Kidney capillary endothelial cell (primary cell): ENCODE measurements at places on chromosomes 7 and 10.

- no peak for DNase-seq
These were observed 179.5 kb upstream of the PHF14 start for GRCh38 chr7:10793995-10794775.

DNA sequence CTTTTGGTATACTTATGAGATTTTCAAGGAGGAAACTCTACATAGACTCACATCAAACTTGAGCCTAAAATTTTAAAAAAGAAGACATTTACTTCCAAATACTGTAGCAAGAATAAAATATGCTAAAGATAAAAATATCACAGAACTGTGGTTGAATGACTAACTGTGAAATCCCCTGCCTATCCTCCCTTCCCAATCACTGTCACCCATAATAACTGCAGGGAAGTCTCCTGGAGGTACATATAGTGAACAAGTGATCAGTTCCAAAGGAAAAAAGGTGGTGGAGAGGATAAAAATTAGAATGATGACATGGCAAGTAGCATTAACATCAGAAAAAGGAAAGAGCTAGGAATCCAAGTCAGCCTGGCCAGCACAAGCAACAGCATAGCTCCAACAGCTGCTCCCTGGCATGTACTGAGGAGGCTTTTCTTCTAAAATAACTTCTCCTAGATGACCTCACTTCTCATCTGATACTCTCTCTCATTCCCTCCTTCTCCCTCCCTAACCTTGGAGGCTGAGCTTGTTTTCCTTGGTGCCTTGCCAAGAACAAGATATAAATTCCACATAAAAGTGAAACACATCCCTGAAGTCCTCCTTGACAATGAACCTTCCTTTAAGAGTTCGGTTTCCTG lies 124.0 kb downstream of the IQUB start:
- no peak for DNase-seq

DNA sequence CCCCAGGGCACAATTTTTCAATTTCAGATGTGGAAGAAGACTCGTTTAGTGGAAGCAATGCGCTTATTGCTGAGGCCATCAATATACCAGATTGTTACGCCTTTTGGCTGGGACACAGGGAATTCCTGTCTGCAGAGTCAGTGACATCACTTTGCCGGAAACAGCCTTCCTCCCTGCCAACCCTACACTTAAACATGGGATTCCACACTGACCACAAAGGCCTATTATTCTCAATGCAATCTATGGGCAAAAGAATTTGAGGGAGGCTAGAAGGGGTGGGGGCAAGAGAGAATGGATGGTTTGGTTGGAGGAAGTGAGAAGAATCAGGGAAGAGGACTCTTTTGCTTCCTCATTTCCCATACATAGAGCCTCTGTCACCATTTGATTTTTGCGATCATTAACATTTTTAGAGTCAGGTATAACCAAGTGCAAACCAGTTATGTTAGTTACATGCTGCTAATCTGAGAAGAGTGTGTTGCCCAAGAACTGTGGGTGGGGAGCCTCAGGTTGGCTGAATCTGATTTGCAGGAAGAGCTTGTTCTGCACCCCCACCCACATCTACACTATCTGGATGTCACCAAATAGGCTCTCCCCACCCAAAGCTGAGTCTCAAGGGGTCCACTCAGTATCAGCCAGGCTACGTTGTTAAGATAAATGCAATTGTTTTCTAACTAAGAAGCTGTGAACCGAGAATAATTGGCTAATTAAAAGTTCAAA lies 58.2 kb downstream of the ENTPD1 start:
- peak; percentile 89 for DNase-seq

- DNase-seq, result no peak
These were observed 35.1 kb downstream of the MAD1L1 start for GRCh38 chr7:2197436-2198155.

GRCh38 chr10:108689891-108690290 lies 1233.4 kb downstream of the XPNPEP1 start:
- no peak for DNase-seq

DNA sequence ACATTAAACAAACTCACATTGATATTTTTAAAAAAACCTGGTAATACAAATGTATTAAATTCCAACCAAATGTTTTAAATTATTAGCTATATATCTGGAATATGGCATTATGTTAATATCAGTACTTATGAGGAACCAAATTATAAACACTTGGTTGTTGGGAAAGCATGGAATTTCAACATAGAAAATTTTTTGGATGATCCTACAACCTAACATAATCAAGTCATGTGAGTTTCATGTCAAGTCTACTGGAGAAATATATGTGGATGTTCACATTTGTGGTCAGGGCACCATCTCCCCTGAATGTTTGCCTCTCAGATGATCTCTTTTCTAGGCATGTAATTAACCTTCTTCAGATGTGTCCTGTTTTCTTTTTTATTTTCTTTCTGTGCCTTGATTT lies 5.2 kb upstream of the POT1 start:
- no peak for DNase-seq

DNA sequence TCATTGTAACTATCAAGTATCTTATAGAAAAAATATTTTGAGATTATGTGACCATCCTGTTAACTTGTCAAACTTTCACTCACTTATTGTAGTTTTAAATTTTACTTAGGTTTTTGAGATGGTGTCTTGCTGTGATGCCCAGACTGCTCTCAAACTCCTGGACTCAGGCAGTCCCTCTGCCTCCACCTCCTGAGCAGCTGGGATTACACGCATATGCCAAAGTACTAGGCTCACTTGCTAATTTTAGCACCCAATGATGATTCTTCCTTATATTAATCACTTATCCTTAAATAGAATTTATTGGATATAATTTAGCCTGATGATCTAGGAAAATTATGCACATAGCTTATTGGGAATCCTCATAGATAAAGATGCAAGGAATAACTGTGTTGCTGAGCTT lies 104.9 kb downstream of the BTRC start:
- DNase-seq, result no peak

- no peak for DNase-seq
These were observed 76.7 kb downstream of the SKAP2 start for GRCh38 chr7:26787701-26788100.

DNA sequence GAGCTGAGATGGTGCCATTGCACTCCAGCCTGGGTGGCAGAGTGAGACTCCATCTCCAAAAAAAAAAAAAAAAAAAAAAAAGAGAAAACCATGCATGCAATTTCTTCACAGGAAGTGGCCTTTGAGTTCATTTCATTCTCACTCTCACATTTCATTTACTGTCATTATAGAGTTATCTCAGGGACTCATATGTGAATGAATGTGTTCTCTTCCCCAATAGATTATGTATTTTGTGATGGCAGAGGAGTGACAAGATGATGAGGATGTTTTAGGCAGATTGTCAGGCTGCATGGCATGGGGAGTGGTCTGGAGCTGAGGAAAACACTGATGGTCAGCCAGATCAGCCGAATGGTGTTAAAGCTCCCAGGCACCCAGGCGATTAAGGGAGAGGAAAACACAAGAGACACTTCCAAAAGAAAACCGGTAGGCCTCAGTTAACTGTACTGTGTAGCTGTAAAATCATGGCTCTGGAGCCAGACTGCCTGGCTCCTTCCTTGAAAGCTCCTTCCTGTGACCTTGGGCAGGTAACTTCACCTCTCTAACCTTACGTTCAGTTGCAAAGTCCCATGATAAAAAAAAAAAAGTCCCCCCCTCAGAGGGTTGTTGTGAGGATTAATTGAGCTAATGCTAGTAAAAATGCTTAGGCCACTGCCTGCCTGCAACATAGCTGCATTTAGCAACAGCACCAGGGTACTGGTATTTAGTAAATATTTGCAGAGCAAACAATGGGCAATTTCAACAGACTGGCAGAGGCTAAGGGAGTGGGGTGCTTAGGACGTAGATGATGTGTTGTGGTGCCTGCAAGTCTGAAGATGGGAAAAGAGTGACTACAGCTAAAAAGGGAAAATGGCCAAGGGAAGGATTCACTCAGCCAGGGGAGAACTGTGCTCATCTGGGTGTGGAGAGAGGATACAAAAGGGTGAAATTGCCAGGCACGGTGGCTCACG lies 6.9 kb downstream of the FRAT2 start:
- no peak for DNase-seq

DNA sequence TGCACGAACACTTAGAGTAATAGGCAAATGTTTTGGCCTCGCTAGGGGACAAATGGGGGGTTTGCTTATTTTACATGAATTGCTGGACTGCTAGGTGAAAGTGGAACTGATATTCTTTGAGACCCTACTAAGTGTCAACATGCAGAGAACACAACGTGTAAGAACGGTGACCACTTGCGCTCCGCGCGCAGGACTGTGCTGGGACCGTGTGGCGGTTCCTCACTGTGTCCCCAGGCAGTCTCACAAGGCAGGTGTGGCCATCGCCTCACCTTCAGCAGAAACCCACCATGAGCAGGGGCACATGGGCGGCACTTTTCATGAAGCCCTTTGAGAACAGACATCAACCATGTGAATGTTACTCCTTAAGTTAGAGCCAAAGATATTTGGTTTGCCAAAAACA lies 27.2 kb downstream of the PTPRN2 start:
- no peak for DNase-seq

DNA sequence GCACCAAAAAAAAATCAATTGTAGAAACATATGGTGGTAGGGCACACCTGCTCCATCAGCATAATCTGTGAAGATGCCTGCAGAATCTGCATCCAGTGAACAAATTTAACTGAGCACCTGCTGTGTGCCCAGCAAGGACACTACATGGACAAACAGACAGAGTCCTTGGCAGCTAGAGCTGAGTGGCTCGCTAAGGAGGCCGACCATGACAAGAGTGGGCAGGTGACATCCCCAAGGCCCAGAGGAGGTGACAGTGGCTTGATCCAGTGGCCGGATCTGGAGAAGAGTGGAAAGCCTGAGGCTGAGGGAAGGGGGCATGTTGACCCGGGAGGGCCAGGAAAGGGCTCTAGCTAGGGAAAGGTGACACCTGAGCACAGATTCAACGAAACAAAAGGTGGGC lies 68.1 kb downstream of the MAD1L1 start:
- DNase-seq, result no peak

GRCh38 chr10:62278441-62278910 lies 9.8 kb upstream of the RTKN2 start:
- no peak for DNase-seq

- DNase-seq, result no peak
These were observed 82.9 kb upstream of the PDGFA start for GRCh38 chr7:602341-603141.

DNA sequence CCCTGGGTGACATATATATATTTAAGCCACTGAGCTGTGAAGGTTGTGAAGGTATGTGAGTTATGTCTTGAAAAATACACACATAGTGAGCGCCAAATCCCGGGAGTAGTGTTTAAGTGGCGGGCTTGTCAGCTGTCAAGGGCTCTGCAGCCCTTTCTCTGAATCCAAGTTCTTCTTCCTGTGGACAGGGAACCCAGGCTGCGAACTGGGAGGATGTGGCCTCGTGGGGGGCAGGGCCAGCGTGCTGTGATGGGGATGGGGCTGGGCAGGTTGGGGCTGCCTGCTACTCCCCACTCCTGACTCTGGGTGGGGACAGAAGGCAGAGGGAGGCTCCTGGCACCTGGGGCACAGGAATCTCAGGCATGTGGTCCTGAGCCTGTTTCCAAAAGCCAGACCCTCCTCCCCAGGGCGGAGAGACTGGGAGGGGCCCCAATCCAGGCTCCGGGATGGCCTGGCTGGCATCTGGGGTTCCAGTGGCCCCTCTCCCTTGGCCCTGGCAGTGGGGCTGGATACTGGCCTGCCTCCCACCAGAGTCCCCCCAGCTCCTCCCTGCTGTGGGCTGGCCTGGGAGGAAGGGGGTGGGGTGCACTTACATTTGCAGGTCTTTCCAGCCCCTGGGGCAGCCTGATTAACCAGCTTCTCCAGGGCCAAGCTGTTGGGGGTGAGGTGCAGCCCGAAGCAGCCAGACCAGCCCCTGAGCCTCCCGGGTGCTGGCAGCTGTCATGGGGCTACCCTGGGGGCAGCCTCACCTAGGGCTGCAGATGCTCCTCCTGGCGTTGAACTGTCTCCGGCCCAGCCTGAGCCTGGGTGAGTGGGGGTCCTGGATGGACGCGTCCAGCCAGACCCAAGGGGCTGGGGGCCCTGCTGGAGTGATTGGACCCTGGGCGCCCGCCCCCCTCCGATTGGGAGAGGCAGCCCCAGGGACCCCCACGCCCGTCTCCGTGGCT lies at the start of gene UPK3B:
Gene UPK3B (plus strand): TSS at position 622 of the 947 bp plus-strand sequence. CDS start 101 bp downstream, at position 723.
- DNase-seq, result no peak
